ENCODE measurements at places on chromosomes 2 and 18.

- no peak for ATAC-seq
Measured at GRCh38 chr2:239022437-239023260, 174.8 kb downstream of the TWIST2 start.

DNA sequence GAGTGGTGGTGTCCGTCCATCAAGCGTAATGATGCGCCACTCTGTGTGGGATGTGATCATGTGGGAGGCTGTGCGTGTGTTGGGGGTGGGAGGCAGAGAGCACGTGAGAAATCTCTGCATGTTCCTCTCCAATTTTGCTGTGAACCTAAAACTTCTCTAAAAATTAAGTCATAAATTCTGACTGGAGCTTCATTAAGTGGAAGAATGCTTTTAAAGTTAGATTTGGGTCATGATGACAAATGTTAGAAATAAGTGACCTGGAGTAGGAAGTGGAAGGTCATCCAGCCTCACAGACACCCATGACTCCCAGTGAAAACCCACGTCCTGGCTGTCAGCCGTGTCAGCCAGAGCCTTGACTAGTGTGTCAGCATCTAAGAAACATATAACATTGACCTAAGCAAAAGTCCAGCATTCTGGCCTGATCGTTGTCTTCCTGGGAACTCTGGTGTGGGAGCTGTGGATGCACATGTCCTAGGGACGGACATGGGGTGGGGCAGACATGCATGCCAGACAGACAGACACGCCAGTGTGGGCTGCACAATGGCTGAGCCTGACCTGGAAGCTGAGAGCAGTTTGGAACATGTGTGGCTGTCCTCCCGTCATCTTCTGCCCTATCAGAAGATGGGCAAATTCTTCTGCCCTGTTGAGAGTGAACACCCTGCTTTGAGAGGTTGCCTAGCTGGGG lies 245.6 kb downstream of the FAM210A start:
- ATAC-seq: no peak

DNA sequence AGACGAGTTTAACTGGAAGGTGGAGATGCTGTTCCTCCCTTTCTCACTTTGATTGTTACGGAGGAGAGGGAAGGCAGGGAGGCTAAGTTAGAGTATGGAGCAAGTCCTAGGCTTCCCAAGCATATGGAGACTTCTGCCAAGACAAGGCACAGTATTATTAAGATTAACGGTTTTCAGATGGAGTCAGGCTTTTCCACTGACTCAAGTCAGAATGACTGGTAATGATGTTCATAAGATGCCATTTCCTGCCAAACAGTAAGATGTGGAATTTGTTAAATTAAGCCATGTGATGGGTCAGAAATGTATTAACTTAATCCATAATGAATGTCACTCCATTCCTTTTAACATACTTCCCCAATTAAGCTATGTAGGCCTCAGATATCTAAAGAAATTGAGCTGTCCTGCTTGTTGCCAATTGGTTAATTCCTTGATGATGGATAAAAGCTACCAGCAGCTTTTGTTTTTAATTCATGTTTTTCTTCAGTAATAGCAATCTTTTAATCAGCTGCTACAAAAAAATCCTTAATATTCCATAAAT lies 383.7 kb downstream of the ZNF521 start:
- no peak for ATAC-seq

GRCh38 chr2:156379071-156379470 lies 46.5 kb upstream of the NR4A2 start:
- no peak for ATAC-seq
